ENCODE measurements at places on chromosomes 6 and 20.
A peak's percentile ranks its signal among the peaks of the same experiment; 100 is the strongest.

GRCh38 chr6:93259332-93259731, 160.0 kb downstream of the EPHA7 start:
- DNase-seq: no peak

DNA sequence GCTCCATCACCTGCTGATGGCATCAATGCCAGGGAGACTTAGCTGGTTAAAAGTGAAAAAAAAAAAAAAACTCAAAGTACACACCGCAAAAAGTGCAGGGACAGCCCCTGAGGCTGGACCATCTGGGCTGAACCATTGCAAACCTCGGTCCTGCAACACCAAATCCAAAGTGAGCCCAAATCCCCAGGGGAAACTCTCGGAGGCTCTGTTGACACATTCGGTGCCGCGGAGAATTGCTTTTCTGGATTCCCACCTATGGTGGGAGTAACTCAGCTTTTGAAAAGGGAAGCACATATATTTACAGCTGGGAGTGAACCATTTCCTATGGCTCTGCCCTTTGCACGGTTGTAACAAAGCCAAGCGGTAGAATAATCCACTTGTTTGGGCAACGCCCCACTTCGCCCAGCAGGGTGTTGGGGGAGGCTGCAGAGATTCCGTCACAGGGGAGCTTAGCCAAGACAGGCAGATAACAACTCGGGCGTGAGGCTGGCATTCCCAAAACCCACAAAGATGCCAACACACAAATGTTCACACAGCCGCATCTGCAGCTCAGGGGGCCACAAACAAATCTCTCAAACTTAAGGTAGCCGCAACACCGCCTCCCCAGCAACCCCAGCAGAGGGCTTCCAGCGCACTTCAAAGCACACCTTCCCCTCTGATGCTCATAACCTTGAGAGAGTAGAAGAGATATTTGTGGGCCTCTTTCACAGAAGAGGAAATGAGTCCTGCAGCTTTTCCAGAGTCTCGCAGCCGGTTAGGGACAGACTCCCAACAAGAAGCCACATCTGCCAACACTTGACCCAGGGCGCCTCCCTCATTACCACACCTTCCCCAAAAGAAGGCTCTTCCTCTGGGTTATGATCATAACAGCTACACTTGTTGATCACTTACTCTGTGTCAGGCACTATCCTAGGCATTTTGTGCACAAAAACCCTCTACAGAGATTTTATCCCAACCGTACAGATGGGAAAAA, 11.4 kb downstream of the ZC3H12D start:
- no peak for DNase-seq

DNA sequence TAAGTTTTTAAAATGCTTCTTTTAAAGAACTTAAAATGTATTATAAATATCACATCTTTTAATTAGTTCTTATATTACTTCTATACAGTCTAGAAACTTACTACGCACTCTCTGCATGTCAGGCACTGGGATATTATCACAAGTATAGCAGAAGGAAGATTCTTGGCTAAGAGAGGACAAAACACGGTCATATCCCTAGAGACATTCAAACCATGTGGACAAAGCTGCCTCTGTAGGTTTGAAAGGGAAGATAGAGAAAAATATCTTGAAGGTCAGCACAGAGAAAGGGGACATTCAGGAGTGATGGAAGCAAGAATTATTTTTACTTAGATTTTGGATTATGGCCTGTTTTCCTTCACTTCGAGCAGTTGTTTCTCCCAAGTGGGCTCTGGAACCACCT, 64.1 kb downstream of the LRRC1 start:
- no peak for DNase-seq

DNA sequence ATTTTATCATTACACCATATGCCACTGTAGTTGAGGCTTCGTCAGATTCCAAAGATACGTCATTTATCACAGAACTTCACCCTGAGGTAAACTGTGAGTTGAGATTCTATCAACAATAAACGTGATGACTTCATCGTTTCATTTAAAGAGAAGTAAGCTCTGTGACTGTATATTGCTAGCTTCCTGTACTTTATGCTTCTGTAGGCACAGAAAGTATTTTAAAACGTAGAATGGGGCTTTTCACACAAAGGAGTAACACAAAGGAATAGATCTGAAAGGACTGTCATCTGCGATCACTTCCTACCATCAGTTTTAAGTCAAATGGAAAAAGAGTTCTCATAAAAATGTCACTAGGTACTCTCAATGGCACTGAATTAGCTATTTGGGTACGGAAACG, 234.4 kb upstream of the MCHR2 start:
- DNase-seq: no peak

GRCh38 chr6:153013438-153013837, 10.9 kb upstream of the MTRF1L start:
- DNase-seq: no peak

DNA sequence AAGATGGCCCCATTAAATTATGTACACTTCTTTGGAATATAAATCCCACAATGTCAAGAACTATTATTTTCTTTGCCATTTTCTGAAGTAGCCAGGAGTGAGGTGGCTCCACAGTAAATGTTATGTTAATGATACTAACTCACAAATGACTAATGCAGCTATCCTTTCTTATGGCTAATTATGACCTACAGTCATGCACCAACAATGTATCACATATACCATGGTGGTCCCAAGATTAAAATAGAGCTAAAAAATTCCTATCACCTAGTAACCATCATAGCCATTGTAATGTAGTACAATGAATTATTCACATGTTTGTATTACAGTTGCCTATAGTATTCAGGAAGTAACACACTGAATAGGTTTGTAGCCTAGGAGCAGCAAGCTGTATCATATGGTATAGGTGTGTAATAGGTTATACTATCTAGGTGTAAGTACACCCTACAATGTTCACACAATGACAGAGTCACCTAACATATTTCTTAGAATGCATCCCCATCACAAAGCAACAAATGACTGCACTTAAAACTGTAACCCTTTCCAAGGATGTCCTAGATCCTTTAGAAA, 15.3 kb downstream of the ECHDC1 start:
- no peak for DNase-seq

DNA sequence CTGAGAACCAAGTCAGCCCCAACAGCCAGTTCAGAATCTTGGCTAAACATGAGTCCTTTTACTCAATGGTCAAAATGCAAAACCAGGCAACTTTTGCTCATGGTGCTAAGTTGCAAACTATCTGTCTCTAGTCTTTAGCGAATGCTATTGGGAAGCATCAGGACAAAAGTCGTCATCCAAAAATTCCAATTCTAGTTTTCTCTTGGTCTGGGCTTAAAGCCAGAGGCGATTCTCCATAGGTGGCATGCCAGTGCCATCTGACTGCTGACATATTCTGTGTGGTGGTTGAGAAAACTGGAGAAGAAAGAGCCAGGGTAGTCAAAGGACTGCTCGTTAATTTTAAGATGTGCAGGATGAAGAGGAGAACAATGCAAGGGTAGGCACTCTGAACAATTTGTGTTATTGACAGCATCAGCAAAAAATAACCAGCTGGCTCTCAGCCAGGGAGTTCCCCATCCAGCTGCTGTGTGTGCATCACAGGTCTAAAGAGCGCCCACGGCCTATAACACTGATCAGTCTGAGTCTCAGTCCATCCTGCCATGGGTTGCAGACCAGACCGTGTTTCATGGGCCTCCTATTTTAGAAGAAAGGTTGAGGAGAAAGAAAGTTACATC, 313.6 kb downstream of the ALDH8A1 start:
- peak; percentile 2 for DNase-seq

- no peak for DNase-seq
These were observed 28.0 kb downstream of the TMC2 start for GRCh38 chr20:2564406-2564805.

DNA sequence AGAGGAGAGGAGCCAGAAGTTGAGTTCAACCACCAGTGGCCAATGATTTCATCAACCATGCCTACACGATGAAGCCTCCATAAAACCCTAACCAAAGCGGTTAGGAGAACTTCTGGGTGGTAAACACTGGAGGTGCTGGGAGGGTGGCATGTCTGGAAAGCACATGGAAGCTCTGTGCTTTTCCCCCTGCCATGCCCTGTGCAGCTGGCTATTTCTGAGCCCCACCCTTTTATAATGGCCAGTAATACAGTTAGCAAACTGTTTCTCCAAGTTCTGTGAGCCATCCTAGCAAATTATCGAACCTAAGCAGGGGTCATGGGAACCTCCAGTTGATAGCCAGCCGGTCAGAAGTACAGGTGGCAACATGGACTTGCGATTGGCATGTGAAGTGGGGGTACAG, 147.8 kb upstream of the INSM1 start:
- DNase-seq: no peak

DNA sequence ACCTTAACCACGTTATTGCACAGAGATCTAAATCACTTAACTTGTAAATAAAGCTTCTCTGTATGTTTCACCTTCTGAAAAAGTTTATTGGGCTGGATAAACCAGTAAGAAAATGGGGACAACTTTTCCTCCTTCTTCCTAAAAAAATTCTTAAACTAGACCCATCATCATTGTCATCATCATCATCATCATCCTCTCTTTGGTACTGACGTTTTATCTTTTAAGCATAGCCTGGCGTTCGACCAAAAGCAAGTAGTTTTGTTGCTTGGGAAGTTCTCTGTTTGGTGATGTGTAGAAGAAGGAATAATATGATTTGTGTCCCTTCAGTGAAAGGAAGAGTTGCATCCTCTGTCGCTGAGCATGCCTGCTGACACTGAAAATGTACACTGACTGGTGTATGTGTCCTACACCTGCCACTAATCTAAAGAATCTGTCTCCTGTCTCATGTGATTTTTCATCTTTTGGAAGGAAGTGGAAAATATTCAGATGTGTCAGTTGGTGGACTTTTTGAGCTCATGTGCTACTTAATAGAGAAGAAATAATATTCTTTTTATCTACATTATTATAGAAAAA, 2.5 kb downstream of the CLVS2 start:
- no peak for DNase-seq

DNA sequence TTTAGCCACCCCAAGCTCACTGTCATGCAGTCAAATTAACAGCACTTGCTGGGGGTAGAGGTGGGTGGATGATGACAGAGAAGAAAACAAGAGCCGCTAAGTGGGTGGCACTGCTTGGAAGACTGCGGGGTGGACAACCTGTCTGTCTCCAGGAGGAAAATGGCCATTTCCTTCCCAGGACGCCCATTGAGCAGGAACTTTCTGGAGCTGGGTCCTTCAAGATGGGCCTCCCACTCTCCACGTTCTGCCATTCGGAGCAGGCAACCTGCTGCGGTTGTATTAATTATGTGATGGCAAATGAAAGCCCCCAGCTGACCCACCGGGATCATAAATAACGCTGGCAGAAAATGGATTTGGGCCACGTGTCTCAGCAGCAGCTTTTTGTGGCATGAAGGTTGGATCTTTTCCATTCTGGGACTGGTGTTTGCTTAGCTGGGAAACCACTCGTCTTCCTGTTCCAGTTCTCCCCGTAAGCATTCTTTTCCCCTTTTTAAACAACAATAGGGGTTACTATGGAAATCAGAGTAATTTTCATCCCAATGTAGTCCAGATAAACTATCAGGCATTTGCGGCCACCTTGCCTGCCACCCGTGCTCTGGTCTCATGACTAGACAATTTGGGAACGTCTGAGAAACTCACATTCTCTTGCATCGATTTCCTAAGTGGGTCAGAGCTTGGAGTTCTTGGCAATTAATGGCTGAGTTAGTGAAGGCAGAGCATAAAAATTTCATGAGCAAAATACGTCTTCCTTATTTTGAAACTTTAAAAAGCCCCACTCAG, 215.5 kb downstream of the ANKRD60 start:
- no peak for DNase-seq

- no peak for DNase-seq
These were observed 32.4 kb downstream of the DUSP22 start for GRCh38 chr6:324729-325125.

DNA sequence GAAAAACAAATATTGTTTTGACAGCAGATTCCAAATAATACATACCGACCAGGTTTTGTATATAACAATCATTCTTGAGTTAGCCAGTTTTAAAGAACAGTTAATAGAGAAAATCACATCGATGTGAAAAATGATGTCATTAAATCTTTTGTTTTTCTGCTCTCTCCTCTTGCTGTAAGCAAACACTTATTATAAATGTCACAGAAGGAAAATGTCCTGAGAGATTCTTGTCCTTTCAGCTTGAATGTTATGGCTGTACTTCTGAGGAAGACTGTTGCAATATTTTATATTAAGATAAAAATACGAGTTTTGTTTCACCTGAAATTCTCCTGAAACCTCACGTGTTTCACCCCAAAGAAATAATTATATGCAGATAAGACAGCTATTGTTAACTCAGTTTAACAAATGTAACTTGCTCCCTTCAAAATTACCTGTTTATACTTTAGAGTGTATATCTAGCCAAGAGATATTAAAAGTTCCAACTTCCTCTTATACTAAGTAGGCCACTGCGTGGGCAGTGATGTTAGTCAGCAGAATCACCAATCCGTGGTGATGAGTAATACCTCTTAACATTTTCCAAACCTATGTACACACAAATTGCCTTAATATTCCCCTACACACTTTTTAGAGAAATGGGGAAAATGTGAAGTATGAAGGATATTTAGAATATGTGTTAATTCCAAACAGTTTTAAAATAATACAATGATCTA, 1111.4 kb upstream of the CITED2 start:
- DNase-seq: no peak

DNA sequence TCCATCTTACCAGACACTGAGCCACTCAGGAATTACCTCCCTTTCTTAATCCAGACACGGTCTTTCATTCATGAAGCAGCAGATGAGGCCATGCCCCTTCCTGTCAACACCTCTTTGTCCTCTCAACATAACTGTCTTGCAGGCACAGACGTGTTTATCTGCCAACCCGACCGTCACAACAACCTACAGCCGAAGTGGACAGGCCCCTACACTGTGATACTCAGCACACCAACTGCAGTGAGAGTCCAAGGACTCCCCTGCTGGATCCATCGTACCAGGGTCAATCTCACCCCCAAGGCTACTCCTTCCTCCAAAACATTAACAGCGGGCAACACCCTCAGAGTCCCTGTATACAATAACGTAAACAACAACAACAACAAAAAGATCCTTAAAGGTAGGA, 30.6 kb upstream of the ULBP3 start:
- DNase-seq: no peak

DNA sequence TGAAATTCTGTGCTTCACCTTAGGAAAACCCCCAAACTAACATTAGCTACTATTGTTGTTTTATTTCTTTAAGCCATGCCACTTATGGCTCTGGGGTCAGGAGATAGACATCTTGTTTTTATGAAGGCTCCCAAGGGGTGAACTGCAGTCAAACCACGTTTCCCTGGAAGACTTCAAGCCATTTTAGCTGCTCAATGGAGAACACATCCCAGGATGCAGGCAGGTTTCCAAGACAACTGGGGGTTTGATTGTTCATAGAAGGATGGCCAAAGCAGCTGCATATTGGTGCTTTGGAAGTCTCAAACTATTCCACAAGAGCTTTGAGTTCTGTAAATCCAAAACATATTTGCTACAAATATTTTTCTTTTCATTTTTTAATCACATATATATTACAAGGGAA, 818.0 kb downstream of the MAFB start:
- no peak for DNase-seq

Data from activated effector memory CD4-positive, alpha-beta T cell treated with Interleukin-2 at 50 U/mL for 16 hours (primary cell).